ENCODE measurements at places on chromosomes 6 and 20.
A peak's percentile ranks its signal among the peaks of the same experiment; 100 is the strongest.

- no peak for DNase-seq
These were observed 26.2 kb downstream of the E2F3 start for GRCh38 chr6:20427856-20428255.

DNA sequence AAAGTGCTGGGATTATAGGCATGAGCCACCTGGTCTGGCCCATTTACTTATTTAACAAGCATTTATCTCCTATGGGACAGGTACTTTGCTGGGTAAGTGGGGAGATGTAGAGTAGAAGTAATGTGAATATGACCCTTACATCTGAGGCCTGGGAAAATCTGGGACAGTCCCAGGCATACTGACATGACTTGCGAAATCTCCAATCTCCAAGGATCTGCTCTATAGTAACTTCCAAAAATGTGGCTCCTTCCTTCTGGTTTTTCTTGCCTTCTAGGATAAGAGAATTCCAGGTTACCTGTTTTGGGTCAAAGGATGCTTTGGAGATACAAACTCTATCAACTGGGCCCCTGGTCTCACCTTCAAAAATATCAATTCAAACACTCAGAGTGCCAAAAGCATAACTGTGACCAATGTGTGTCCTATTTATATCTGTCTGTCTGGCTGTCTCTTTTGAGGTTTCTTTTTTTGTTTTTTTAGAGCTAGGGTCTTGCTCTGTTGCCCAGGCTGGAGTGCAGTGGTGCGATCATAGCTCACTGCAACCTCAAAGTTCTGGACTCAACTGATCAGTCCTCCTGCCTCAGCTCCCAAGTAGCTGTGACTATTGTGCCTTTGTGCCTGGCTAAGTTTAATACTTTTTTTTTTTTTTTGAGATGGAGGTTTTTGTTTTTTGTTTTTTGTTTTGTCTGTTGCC lies 11.7 kb upstream of the JARID2 start:
- no peak for DNase-seq

GRCh38 chr6:53794137-53794719 lies 577 bp upstream of the LRRC1 start:
- peak; percentile 32 for DNase-seq

DNA sequence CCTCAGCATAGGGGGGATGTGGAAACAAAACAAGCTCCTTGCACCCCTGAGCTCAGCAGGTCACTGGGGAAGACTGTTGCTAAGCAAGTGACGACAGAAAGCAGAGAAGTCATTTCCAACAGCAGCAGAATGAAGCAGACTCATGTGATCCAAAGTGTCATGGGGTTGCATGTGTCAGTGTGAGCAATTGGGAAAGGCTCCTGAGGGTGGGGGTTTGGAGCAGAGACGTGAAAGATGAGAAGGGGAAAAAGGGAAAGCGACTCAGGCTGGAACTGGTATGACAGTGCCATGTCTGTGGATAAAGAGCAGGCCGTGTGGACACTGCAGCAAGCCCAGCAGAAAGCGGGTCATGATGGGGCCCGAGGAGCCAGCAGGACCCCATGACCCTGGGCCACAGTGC lies 363.9 kb downstream of the PREX1 start:
- no peak for DNase-seq

DNA sequence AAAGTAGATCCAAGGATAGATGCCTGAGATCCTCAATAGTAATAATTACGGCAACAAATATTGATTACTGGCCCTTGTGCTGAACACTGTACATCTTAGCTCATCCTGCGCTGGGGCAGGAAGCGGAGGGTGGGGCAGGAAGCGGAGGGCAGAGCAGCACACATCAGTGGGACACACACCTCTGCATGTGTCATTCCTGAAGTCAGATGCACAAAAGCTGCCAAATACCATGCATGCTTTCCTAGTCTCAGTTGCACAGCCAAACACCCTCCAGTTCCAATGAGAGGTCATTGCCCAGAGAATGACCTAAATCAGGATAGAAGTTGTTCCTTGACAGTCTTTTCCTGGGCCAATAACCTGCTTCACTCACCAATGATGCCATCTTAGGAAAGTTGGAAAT lies 74.4 kb upstream of the FOXC1 start:
- DNase-seq = no peak

DNA sequence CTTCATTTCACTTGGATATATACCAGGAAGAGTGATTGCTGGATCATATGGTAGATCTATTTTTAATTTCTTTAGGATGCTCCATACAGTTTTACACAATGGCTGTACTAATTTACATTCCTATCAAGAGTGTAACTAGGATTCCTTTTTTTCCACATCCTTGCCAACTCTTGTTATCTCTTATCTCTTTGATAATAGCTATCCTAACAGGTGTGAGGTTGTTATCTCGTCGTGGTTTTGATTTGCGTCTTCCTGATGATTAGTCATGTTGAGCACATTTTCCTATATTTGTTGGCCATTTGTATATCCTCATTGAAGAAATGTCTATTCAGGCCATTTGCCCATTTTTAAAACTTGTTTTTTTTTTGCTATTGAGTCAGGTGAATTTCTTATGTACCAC lies 552.4 kb downstream of the RFPL4B start:
- DNase-seq = no peak

DNA sequence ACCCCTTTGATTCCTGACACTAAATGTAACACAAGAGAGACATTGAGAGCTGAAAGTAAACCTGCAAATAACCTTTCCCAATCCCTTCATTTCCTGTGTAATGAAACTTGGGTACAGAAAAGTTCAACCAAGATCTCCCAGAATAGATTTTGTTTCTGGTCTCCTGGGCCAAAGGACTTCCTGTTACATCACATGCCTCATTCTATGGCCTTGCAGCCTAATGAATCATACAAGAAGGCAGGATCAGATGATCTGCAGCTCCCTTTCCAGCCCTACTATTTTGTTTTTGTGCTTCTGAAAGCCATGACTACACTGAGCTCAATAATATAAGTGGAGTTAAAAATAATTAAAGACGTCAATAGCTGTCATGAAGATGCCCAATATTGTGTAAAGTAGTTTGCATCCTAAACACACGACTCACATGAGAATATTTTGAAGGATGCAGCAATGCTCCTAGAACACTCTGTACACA lies 73.4 kb upstream of the NOX3 start:
- DNase-seq = no peak

- no peak for DNase-seq
These were observed 89.0 kb upstream of the NOX3 start for GRCh38 chr6:155544677-155545076.

- no peak for DNase-seq
These were observed 40.3 kb upstream of the XRN2 start for GRCh38 chr20:21262812-21263211.

- peak; percentile 12 for DNase-seq
These were observed 1209.7 kb upstream of the GJE1 start for GRCh38 chr6:140923048-140923447.

GRCh38 chr20:53104884-53105283 lies 132.7 kb downstream of the TSHZ2 start:
- DNase-seq = no peak

GRCh38 chr6:168627506-168628175 lies 186.7 kb downstream of the SMOC2 start:
- DNase-seq = no peak

GRCh38 chr6:106143665-106144064 lies 57.5 kb downstream of the PRDM1 start:
- no peak for DNase-seq

DNA sequence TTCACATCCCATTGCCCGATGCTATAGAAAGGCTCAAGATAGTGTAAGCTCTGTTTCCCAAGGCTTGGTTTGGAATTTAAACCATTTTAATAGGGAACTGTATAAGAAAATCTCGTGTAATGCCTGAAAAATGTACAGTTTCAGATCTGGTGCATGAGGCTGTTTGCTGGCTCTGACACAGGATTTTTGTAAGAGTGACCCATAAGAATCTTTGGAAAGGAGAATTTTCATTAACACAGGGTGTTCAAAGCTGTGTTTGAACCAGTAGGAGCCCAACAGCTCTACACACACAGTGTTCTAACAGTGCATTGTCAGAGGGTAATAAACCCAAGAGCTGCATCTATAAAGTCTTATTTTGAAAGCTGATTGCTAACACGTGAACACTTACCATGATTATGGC lies 293.5 kb downstream of the PRL start:
- DNase-seq = no peak

- no peak for DNase-seq
These were observed 387.9 kb downstream of the ADGRB3 start for GRCh38 chr6:69022993-69023392.

DNA sequence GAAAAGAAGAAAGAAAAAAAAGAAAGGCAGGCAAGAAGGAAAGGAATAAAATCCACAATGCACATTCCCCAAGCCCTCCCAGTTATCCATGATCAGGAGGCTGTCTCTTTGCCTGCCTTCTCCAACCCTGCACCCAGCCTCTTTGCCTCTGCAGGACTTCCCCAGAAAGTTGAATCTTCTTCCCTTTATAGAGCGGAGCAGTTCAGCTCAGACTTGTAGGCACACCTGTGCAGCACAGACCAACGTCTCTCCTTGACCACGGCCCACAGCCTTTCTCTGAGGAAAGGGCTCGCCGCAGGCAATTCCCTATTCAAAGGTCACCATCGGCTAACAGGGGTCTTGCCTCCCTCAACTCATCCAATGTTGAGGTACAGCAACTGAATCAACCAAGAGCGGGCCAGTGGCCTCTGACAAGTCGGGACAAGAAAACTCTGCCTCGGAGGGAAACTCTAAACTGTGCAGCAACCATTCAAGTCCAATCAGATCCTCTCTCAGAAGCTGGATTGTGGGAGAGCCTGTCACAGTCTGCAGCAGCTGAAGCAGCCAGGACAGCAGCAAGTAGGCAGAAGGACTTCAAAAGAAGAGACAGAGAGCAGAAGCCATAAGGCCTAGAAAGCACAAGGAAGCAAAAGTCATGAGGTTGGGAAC lies 529.2 kb upstream of the JARID2 start:
- no peak for DNase-seq

GRCh38 chr6:32108727-32109113 lies 418 bp downstream of the TNXB start:
- peak; percentile 45 for DNase-seq

GRCh38 chr6:119390247-119390793 lies 40.8 kb upstream of the MAN1A1 start:
- DNase-seq = no peak

GRCh38 chr20:54456961-54457360 lies 18.4 kb upstream of the DOK5 start:
- DNase-seq = no peak

Measured in erythroblast (primary cell).